ENCODE measurements at places on chromosomes 4 and X.

- no peak for DNase-seq
These were observed 44.5 kb downstream of the TRIM2 start for GRCh38 chr4:153248641-153249198.

DNA sequence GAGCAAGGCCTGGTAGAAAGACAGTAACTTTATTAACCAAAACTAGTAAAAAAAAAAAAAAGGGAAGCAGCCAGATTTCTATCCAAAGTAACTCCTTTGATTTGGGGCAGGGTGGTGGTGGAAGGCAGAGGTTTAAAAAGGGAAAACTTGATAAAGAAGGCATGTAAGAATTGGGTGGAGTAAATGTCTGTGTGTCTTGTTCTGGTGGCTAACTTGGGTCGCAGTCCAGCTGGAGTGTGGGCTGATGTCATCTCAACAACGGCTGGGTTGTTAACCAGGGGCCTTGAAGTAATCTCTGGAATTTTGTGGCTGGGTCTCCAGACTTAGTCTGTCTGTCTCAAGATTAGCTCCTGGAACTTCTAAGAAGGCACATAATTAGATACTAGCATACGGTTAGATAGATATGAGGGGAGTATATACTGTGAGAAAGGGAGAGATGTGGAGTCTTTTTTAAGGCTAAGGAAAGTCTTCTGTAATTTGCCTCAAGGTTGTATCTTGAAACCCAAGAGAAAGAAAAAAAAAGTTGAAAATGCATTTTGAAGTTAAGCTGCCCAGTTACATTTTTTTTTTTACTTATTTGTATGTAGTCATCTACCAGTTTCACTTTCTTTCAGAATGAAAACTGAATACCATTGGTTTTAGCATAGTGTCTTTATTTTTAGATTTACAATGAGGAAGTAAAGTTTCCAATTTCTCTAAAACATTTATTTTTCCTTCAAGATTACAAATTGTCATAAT lies 48.3 kb downstream of the MTHFD2L start:
- DNase-seq: no peak

GRCh38 chr4:22707390-22707789 lies 14.7 kb downstream of the GBA3 start:
- no peak for DNase-seq

DNA sequence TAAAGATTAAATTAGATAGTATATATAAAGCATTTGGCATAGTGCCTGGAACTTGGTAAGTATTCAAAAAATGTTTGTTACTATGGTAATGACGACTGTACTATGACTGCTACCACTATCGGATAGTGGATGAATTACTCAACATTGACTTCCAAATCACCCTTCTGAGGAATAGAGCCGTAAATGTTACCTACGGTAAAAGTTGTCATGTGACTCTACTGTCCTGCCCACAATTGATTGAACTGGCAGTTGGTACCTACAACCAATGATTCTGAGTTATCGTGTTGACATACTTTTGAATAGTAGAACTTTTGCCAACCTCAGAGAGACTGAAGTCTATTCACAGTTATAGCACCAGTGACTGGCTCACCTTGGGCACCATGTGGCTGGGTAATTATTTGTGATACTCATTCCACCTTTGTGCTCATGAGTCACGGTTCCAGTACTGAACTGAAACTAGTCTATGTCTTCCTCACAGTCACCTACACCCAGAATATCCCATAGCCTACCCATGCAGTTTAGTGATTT lies 185.5 kb upstream of the PITX2 start:
- DNase-seq: no peak

DNA sequence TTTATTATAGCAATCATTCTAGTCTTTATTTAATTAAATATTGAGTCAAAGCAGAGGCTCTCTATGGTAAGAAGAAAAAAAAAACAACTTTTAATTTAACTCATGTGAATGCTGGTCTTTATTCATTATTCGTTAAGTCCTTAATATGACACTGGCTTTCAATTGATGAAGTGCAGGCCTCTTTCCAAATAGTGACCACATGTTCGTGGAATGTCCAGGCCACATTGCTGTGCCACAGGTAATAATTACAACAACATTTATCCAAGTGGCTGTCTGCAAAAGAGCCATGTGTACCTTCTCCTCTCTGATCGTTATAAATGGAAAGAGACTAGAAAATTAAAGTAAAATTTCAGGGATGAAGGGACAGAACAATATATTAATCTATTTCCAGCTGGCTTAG lies 220.1 kb upstream of the PABPC4L start:
- no peak for DNase-seq

DNA sequence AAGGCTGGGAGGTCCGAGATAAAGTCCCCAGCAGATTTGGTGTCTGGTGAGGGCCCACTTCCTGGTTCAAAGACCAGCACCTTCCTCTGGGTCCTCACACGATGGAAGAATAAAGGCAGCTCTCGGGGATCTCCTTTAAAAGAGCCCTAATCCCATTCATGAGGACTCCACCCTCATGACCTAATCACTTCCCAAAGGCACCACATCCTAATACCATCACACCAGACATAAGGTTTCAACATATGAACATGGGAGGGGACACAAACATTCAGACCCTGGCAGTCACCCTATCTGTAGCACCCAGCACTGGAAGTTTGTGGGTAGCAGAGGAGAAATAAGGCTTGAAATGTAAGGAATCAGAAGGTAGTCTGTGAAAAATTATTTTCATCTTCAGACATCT lies 112.9 kb upstream of the NOCT start:
- no peak for DNase-seq

DNA sequence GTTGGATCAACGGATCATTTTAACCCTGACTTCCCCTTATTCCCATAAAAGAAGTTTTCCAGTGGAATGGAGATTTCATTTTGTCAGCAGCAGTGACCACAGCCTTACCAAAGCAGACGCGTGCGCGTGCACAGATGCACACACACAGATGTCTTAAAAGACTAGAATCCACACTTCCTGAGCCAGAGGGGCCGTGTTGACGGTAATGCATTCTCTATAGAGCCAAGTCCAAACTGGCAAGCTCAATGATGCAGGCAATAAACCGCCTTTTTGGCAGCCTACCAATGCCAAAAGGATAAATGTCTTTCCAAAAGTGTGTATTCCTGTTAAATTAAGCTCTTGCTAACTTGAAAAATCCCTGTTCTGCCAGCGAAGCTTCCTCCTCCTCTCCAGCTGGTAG lies 18.8 kb upstream of the CLDN34 start:
- DNase-seq: no peak

DNA sequence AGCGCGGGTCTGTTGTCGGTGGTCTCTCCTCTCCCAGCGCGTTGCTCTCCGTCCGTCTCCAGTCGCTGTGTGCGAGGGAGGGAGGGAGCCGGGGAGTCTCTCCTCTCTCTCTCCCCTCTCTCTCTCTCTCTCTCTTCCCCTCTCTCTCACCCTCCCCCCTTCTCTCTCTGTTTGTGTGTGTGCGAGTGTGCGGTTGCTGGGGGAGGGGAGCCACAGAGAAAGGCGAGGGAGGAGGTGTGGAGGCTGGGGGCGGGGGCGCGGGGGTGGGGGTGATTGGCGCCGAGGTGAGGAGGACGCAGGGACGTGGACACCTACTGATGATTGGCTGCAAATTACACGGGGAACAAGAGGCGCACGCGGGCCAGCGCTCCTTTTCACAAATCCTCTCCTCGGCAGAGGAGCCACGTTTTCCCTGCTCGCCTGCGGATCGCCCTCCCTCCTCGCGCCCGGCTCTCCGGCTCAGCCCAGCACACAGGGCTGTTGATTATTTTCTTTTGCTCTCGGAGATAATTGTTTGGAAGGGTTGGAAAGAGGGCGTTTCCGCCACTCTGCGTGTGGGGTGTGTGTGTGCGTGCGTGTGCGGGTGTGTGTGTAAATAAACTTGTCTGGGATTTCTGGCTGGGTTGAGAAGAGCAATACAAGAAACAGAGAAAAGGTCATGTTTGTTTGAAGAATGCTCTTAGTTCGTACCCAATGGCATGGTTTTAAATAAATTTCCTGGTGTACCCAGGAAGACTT lies at the start of gene CXXC4:
Gene CXXC4, minus strand, starts transcription at position 73 of the 738 bp plus-strand sequence. CDS start 3,092 bp downstream, outside the sequence.
- peak; percentile 66 for DNase-seq

DNA sequence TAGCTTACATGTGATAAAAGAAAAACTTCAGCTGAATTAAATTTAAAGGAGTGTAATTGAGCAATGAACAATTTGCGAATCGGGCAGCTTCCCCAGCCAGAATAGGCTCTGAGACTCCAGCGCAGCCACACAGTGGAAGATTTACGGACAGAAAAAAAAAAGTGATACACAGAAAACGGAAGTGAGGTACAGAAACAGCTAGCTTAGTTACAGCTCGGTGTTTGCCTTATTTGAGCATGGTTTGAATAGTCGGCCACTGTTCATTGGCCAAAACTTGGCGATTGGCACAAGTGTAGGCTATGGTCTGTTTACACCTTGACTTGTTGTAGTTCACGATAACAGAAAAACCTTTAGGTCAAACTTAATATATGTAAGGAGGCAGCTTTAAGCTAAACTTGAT lies 16.7 kb upstream of the SUPT20HL1 start:
- DNase-seq: no peak

GRCh38 chr4:121457278-121457875 lies 76.6 kb upstream of the QRFPR start:
- DNase-seq: no peak

DNA sequence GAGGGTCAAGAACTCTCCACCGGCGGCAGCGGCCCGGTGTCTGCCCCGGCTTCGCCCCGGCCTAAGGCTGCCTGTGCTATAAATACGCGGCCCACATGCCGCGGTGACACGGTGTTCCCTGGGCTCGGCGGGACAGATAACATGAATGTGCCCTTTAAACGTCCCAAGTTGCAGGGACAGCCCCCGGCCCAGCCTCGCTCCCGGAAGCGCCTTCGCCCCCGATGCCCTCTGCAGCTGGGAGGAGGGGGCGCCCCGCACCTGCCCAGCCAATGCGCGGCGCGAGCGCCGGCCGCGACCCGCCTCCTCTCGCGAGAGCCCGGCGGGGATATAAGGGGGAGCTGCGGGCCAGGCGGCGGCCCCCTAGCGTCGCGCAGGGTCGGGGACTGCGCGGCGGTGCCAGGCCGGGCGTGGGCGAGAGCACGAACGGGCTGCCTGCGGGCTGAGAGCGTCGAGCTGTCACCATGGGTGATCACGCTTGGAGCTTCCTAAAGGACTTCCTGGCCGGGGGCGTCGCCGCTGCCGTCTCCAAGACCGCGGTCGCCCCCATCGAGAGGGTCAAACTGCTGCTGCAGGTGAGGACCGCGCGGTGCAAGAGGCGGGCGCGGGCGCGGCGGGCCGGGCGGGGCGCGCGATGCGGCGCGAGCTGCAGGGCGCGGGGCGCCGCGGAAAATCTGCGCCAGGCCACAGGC lies at the start of gene SLC25A4:
Gene SLC25A4, plus strand, starts transcription at position 355 of the 689 bp plus-strand sequence. Its CDS starts 107 bp downstream, at position 462.
- peak; percentile 93 for DNase-seq

GRCh38 chrX:2828959-2829411 lies 255 bp downstream of the GYG2 start:
- no peak for DNase-seq

- DNase-seq: no peak
These were observed 73.3 kb downstream of the CYLC1 start for GRCh38 chrX:83934220-83934619.

GRCh38 chr4:8439168-8439567 lies 1.4 kb downstream of the ACOX3 start:
- no peak for DNase-seq

DNA sequence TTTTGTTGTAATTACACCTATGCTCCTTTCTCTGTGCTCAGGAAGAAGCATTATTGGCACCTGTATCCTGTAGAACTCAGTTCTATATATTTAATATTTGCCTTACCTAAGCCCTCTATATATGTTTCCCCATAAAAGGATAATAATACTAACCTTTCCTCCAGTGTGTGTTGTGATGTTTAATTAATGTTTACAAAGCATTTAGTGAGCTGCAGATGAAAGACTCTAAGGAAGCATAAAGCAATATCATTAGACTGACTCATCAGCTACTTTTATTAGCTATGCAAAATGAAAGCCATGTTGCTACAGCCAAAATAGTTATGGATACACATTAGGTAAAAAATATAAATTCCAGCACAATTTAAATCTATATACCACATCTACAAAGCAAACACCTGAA lies 93.6 kb upstream of the PTPN13 start:
- DNase-seq: no peak

GRCh38 chr4:105495667-105496066 lies 21.8 kb upstream of the PPA2 start:
- no peak for DNase-seq

DNA sequence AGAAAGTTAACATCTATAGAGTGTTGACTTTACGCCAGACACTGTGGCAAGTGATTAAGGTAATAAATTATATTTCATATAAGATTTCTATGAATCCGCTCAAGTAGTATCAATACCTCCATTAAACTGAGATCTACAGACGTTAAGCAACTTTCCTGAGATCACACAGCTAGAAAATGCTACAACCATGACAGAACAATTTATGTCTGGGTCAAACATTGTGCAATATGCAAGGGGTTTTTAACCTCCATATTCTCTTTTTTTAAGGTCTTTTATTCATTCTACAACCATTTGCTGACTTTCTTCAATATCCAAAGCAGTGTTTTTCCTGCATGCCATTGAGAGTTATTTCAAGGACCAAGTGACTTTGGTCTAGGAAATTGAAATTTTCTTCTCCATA lies 10.9 kb downstream of the ASB5 start:
- no peak for DNase-seq

- DNase-seq: no peak
These were observed 5.6 kb downstream of the TASL start for GRCh38 chrX:30572004-30572403.

- DNase-seq: no peak
These were observed 2.5 kb downstream of the BMP3 start for GRCh38 chr4:81032771-81033684.

DNA sequence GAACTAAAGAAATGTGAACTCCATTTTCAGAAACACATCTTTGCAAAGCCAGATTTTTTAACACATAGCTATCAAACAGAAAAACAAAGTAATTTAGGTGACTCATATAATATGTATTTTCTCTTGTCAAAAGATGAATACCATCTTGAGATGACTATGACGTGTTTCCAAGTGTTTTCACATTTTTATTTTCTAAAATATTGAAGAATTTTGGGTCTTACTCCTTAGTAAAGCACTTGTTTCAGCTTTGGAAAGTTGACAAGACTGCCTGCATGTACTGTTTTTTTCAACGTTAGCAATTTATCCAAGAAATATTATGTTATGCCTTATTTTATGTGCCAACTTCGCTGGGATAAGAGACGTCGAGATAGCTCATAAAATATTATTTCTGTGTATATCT lies 733.9 kb upstream of the EPHA5 start:
- DNase-seq: no peak

GRCh38 chr4:183996868-183997267 lies 91.8 kb downstream of the STOX2 start:
- no peak for DNase-seq

DNA sequence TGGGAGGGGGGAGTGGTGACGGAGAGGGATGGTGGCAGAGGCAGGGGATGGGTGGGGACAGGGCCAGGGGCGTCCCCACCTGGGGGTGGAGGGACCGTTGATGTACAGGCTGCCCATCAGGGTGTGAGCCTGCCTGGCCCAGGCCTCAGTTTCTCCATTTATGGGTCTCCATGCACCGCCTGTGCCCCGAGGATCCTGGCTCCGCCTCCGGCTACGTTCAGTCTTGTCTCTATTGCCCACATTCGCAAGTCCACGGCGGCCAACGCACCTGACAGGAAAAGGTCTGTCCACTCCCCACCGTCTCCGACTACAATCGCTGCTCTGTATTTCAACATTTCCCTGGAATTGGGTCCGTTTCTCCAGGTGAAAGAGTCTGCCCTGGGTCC lies 96.3 kb upstream of the NKX1-1 start:
- no peak for DNase-seq

GRCh38 chr4:158861766-158862165 lies 92.9 kb downstream of the FNIP2 start:
- DNase-seq: no peak

GRCh38 chr4:61877893-61878292 lies 677.8 kb downstream of the ADGRL3 start:
- DNase-seq: no peak

All from C1 segment of cervical spinal cord (tissue), 14 donors.